Nephron progenitor cell (in vitro differentiated cells): ENCODE measurements at places on chromosomes 16 and 17.

GRCh38 chr17:55242476-55242875 lies 22.3 kb upstream of the HLF start:
- no peak for DNase-seq
- H3K36me3 ChIP-seq = no peaks in the 10 kb centered on the region
- peaks cover 25% of the 10 kb centered on the region for H3K27me3 ChIP-seq

DNA sequence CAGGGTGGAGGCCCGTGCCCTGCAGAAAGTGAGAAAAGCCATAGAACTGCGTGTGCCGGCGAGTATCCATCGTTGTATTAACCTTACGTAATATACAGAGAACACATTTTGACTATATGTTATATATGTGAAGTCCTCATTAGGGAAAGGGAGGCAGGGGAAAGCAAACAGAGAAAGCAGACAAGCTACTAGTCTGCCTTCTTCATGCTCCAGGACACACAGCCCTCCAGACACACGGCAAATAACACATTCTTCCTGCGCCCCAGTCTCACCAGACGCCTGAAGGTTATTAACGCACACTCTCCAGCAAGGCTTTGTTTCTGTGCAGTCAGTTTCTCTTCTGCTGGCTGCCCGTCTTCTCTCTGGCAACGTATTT lies 28.8 kb downstream of the PRDM7 start:
- H3K27me3 ChIP-seq = peaks cover 13% of the 10 kb centered on the region
- H3K36me3 ChIP-seq = peaks cover 4% of the 10 kb centered on the region
- DNase-seq = no peak
- H3K4me1 ChIP-seq = peaks cover 24% of the 10 kb centered on the region

- no peak overlapping the region for H3K27ac ChIP-seq
- H3K27me3 ChIP-seq = peaks cover 86% of the 10 kb centered on the region
- peak; percentile 50 for DNase-seq
- peaks cover 11% of the 10 kb centered on the region for H3K36me3 ChIP-seq
- peaks cover 7% of the 10 kb centered on the region for H3K4me1 ChIP-seq
These were observed 13.0 kb downstream of the SARM1 start for GRCh38 chr17:28384281-28385036.

DNA sequence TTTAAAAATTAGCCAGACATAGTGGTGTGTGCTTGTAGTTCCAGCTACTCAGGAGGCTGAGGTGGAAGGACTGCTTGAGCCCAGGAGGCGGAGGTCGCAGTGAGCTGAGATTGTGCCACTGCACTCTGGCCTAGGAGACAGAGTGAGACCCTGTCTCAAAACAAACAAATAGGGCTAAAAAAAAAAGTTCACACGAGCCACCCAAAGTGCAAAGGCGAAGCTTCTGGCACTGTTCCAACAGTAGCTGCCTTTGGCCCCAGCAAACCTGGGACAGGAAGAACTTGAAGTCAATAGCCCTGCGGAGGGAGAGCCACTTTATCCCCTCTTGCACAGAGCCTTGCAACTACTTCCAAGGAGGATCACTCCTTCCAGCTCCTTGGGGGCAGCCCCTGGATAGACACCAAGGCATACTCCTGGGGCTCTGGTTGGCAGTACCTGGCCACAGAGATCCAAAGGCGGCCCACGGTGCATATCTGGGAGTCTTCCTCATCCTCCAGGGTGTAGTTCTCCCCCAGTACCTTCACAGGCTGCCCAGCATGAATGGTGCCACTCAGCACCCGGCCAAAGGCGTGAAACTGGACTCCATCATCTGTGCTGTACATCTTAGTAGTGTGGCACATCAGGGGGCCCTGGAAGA lies 14.7 kb downstream of the HIGD1B start:
- no peaks in the 10 kb centered on the region for H3K4me1 ChIP-seq
- H3K4me3 ChIP-seq = no peak overlapping the region
- DNase-seq = no peak
- no peak overlapping the region for H3K27ac ChIP-seq
- H3K36me3 ChIP-seq = peaks cover 54% of the 10 kb centered on the region

DNA sequence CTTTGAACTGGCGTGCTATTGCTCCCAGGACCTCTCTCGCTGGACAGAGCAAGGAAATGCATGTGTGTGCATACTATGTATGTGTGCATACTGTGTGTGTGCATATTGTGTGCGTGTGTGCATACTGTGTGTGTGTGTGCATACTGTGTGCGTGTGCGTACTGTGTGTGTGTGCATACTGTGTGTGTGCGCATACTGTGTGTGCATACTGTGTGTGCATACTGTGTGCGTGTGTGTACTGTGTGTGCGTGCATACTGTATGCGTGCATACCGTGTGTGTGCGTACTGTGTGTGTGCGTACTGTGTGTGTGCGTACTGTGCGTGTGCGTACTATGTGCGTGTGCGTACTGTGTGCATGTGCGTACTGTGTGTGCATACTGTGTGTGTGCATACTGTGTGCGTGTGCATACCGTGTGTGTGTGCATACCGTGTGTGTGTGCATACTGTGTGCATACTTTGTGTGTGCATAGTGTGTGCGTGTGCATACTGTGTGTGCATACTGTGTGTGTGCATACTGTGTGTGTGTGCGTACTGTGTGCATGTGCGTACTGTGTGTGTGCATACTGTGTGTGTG lies 89.4 kb downstream of the RPTOR start:
- H3K4me3 ChIP-seq = no peak overlapping the region
- peaks cover 5% of the 10 kb centered on the region for H3K36me3 ChIP-seq
- peaks cover 68% of the 10 kb centered on the region for H3K4me1 ChIP-seq
- peak overlapping the region; percentile 83 for H3K27ac ChIP-seq
- no peak for DNase-seq
- peaks cover 4% of the 10 kb centered on the region for H3K27me3 ChIP-seq

- no peak overlapping the region for H3K4me3 ChIP-seq
- peaks cover 14% of the 10 kb centered on the region for H3K27me3 ChIP-seq
- no peaks in the 10 kb centered on the region for H3K36me3 ChIP-seq
- no peak for DNase-seq
- peaks cover 28% of the 10 kb centered on the region for H3K4me1 ChIP-seq
These were observed 72.0 kb downstream of the PITPNC1 start for GRCh38 chr17:67449065-67449464.

DNA sequence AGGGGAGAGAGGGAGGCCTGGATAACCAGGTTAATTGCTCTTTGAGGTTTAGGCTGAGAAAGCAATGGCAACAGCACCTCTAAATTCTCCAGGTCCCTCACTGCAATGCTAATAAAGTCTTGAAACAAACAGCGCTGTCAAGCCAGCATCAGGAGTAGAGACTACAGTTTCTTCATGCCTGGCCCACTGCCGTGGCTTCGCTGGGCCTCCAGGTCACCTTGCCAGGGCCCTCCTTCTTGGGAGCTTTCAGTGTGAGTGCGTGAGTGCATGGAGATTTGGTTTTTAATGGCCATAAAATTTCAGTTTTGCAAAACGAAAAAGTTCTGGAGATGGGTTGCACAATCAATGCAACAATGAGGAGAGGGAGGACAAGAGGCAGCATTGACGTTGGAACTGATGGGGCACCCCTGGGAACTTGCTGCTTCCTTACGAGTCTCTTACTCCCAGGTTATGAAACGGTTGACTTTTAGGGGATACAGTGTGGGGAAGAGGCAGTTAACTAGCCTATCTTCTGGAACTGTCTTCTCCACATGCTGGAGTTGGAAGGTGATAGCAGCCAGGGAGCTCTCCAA lies 229.4 kb downstream of the XYLT1 start:
- peaks cover 5% of the 10 kb centered on the region for H3K4me1 ChIP-seq
- H3K36me3 ChIP-seq = no peaks in the 10 kb centered on the region
- no peak overlapping the region for H3K4me3 ChIP-seq
- peaks cover 5% of the 10 kb centered on the region for H3K27me3 ChIP-seq
- no peak overlapping the region for H3K27ac ChIP-seq

DNA sequence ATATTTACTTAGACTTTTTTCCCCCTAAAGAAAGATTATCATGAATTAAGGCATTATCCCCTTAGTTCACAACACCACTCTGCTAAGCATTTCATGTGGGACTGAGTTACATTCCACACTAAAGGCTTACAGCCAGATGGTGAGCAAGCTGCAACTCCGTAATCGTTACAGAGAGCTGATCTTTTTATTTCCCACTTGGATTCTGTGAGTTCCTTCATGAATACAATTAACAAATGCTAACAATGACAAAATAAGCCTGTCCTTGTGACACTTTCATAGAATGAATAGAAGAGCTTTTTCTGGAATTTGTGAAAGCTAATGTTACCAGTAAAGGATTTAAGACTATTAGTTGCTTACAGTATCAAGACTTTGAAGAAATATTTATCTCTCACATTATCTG lies 8.7 kb downstream of the OGFOD1 start:
- no peak overlapping the region for H3K27ac ChIP-seq
- no peaks in the 10 kb centered on the region for H3K4me1 ChIP-seq
- H3K27me3 ChIP-seq = peaks cover 2% of the 10 kb centered on the region
- no peak overlapping the region for H3K4me3 ChIP-seq

- peaks cover 62% of the 10 kb centered on the region for H3K36me3 ChIP-seq
- no peak overlapping the region for H3K27ac ChIP-seq
- no peak overlapping the region for H3K4me3 ChIP-seq
- no peaks in the 10 kb centered on the region for H3K4me1 ChIP-seq
These were observed 191.9 kb downstream of the MRTFB start for GRCh38 chr16:14263011-14263410.

DNA sequence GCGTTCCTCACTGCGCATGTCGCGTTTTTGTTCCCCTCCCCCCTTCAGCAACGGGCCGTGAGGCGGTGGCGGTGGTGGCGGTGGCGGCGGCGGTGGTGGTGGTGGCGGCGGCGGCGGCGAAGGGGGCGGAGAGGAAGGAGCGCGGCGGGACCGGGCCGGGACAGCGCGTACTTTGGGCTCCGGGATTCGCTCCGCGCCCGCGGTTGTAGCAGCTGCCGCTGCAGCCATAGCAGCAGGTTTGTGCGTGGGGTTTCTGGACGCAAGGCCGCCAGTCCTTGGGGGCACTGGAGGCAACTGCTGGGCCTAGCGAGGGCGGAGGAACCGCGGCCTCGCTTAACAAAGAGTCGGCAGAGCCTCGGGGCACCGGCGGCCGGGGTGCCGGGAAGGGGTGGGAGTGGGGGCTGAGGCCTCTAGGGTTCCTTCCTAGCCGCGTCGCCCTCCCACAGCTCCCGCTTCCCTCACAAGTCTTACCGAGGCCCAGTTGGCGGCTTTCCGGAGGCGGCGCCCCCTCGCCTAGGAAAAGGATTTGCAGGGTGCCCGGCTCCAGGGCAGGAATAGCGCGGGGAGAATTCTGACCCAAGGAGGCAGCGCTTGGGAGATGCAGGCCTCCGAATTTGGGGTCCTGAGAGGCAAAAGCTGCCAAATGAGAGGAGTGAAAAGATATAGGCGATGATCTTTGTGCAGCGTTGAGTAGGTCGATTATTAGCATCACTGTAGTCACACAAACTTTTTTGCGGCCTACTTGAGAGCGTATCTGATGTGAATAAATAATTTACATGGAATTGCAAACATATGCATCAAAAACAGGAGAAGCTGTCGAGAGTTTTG lies at the start of gene DDX42:
DDX42 (plus strand) TSS at position 30 of the 828 bp plus-strand sequence. CDS start 12,880 bp downstream, outside the sequence.
- H3K36me3 ChIP-seq = peaks cover 27% of the 10 kb centered on the region
- H3K27ac ChIP-seq = peak within 1 kb of the TSS; percentile 100
- DNase-seq = peak; percentile 95
- H3K27me3 ChIP-seq = peaks cover 3% of the 10 kb centered on the region

DNA sequence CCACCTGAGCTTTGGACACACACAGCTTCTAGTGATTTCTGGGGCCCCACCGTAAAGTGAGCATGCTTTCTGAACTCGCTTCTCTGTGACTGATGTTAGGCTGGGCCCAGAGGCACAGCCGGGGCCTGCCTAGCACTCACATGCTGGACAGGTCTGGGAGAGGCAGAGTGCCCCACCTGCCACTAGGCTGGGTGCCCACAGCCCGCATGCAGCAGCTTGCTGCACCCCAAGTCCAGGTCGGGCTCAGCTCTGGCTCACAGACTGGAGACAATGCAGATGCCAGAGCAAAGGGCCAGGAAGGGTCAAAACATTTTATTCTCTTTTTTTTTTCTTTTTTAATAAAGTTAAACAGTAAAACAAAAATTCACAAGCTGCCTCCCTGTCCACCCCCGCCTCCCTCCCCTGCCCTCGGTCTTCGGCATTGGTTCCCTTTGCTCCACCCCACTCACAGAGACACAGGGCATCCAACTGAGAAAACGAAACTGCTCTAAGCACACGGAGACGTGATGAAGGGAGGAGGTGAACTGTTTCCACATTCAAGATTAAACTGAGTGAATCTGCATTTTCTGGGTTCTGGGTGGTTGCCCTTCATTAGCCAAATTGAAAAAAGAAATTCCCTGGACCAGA lies 9.7 kb downstream of the CNP start:
- H3K36me3 ChIP-seq = peaks cover 65% of the 10 kb centered on the region
- peaks cover 14% of the 10 kb centered on the region for H3K4me1 ChIP-seq
- H3K27ac ChIP-seq = peak overlapping the region; percentile 74

- peak overlapping the region; percentile 32 for H3K27ac ChIP-seq
- H3K27me3 ChIP-seq = peaks cover 14% of the 10 kb centered on the region
- H3K4me1 ChIP-seq = peaks cover 35% of the 10 kb centered on the region
These were observed 334.8 kb downstream of the SNX29 start for GRCh38 chr16:12311309-12311708.

DNA sequence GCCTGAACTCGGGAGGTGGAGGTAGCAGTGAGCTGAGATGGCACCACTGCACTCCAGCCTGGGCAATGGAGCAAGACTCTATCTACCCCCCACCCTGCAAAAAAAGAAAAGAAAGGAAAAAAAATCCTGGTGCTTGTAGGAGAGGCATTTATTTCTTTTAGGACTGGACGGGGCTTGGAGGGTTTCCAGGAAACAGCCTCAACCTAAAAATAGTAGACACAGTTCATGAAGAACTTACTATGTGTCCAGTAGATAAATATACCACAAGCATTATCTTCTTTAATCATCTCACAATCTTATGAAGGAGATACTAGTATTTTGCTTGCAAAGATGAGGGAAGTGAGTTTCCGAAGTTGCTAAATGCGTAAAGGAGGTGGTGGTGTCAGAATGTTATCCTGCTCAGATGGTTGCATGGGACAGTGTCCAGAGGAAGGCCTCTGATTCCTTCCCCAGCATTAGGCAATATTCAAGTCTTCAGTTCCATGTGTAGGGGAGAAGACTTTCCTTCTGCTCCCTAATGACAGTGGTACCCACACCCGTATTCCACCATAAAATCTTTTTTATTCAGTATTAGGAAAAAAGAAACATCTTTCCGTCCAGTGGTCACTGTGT lies 263.2 kb downstream of the WWOX start:
- DNase-seq = no peak
- peaks cover 54% of the 10 kb centered on the region for H3K4me1 ChIP-seq
- no peaks in the 10 kb centered on the region for H3K36me3 ChIP-seq
